ENCODE measurements at places on chromosomes 16 and 17.
A peak's percentile ranks its signal among the peaks of the same experiment; 100 is the strongest.

DNA sequence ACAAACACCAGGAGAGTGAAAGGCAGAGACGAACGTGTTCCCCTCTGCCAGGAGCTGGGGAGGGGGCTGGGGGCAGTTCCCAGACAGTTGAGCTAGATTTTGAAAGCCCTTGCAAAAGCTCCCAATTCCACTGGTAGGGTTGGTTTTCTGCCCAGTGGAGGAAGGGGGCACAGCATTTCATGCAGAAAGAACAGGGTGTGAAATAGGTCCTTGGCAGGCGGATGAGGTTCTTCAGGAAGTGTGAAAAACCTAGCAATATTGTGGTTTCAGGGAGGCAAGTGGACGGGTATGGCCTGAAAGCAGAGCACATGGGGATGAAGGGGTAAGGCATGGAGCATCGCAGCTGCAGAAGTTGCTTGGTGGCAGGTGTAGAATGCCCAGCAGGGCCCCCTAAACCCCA, 248.3 kb downstream of the KATNIP start:
- peaks cover 18% of the 10 kb centered on the region for H3K27me3 ChIP-seq
- H3K27ac ChIP-seq = no peak overlapping the region
- no peaks in the 10 kb centered on the region for H3K4me1 ChIP-seq
- H3K4me3 ChIP-seq = no peak overlapping the region

GRCh38 chr17:4584101-4584916, at the start of gene SMTNL2:
Gene SMTNL2 (plus strand): TSS chr17:4584529. CDS start chr17:4584606, 77 bp downstream.
- H3K27ac ChIP-seq = no peak within 1 kb of the TSS
- no peak within 1 kb of the TSS for H3K4me3 ChIP-seq
- H3K4me1 ChIP-seq = no peaks in the 10 kb centered on the region
- no peaks in the 10 kb centered on the region for H3K36me3 ChIP-seq

GRCh38 chr17:57966246-57966645, 11.0 kb upstream of the CUEDC1 start:
- peaks cover 8% of the 10 kb centered on the region for H3K27me3 ChIP-seq
- no peak overlapping the region for H3K4me3 ChIP-seq
- no peak overlapping the region for H3K27ac ChIP-seq
- H3K36me3 ChIP-seq = no peaks in the 10 kb centered on the region
- peaks cover 15% of the 10 kb centered on the region for H3K4me1 ChIP-seq

DNA sequence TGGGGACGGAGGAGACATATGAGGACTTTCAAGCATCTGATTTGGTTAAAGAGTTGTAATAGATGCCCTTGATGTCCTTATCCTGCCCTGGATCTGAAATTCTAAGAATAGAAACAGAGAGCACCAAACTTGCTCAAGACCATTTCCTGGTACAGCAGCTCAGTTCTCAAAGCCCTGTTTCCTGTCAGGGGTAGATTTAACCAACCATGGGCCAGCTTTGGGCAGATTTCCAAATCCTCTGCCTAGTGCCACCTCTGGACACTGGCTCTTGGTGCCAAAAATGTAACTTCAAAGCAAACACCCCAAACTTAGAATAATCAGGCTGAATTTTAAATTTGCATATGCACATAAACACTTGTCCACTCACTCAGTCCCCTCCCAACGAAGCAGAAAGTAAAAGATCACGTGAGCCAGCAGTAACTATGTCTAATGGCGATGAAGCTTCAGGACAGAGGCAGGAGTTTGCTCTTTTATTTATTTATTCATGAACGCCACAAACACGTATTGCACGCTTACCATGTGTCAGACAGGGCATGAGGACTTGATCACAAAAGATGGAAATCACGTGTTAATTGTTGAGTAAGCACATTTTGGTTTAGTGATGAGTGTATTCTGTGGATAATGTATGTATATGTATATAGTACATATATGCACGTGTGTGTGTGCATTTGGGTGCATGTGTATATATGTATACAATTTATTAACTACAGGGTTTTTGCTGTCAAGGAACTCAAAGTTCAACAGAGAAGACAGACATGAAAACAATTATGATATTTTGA, 23.1 kb upstream of the SDK2 start:
- H3K4me3 ChIP-seq = no peak overlapping the region
- DNase-seq = no peak
- H3K36me3 ChIP-seq = 0 out of 2 replicates have a peak, but pooled peaks cover 4% of the 10 kb centered on the region
- no peak overlapping the region for H3K27ac ChIP-seq
- H3K27me3 ChIP-seq = no peaks in the 10 kb centered on the region
- H3K4me1 ChIP-seq = no peaks in the 10 kb centered on the region

GRCh38 chr17:16398270-16399267, 16.8 kb upstream of the TRPV2 start:
- no peaks in the 10 kb centered on the region for H3K27me3 ChIP-seq
- no peak overlapping the region for H3K4me3 ChIP-seq
- H3K36me3 ChIP-seq = no peaks in the 10 kb centered on the region
- H3K4me1 ChIP-seq = peaks cover 11% of the 10 kb centered on the region
- H3K27ac ChIP-seq = peak overlapping the region; percentile 1

DNA sequence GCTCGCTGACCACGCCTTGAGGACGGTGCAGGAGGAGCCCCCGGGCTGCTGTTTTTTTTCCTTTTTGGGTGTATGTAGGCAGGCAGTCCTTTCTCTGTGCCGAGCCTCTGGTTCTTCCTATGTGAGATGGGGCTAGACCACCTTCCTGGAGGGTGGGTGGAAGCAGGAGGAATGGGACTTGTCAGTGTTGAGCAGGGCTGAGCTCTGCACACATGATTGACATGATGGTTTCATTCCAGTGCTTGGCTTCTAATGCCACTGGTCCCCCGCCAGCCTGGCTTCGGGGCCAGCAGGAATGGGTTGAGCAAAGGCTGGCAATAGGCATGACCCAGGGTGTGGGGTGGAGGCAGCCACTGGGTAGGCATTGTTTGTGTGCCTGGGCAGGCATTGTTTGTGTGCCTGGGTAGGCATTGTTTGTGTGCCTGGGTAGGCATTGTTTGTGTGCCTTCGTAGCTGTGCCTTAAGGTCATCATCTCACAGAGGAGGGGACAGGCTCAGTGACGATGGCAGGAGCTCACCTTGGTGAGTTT, 14.2 kb upstream of the ADCY7 start:
- no peak for DNase-seq
- H3K27me3 ChIP-seq = peaks cover 15% of the 10 kb centered on the region
- no peak overlapping the region for H3K4me3 ChIP-seq

GRCh38 chr16:52617591-52617990, 70.6 kb upstream of the TOX3 start:
- no peaks in the 10 kb centered on the region for H3K27me3 ChIP-seq
- H3K4me3 ChIP-seq = no peak overlapping the region
- no peak overlapping the region for H3K27ac ChIP-seq
- H3K4me1 ChIP-seq = no peaks in the 10 kb centered on the region

DNA sequence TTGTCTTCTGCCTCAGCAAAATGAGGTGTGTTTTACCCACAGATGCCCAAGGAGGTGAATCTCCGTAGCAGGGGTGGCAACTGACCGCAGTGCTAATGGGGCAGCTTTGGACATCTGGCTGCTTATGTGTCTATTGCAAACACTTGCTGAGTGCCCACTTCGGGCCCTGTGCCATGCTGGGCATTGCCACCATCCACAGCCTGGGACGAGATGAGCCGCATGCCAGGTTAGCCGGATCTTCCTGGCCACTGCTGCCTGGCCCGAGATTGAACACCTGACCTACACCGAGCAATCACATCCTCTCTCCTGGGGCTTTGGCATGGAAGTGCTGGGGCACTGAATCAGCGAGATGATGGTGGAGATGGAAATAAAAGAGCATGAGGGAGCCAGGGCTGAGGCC, 238.7 kb downstream of the GSG1L start:
- no peaks in the 10 kb centered on the region for H3K4me1 ChIP-seq
- no peak overlapping the region for H3K27ac ChIP-seq
- no peak for DNase-seq
- H3K27me3 ChIP-seq = peaks cover 40% of the 10 kb centered on the region
- H3K4me3 ChIP-seq = no peak overlapping the region
- H3K36me3 ChIP-seq = no peaks in the 10 kb centered on the region

- no peak for DNase-seq
- H3K4me3 ChIP-seq = no peak overlapping the region
- H3K27me3 ChIP-seq = peaks cover 10% of the 10 kb centered on the region
- no peaks in the 10 kb centered on the region for H3K4me1 ChIP-seq
- H3K36me3 ChIP-seq = peaks cover 9% of the 10 kb centered on the region
Measured at GRCh38 chr17:18167421-18167820, 16.2 kb upstream of the ALKBH5 start.

- peaks cover 17% of the 10 kb centered on the region for H3K27me3 ChIP-seq
- DNase-seq = no peak
- H3K36me3 ChIP-seq = no peaks in the 10 kb centered on the region
- H3K4me1 ChIP-seq = peaks cover 32% of the 10 kb centered on the region
- no peak overlapping the region for H3K4me3 ChIP-seq
Measured at GRCh38 chr16:54173490-54173889, 113.1 kb downstream of the IRX3 start.

- peaks cover 20% of the 10 kb centered on the region for H3K36me3 ChIP-seq
- peak; percentile 12 for DNase-seq
- H3K4me1 ChIP-seq = peaks cover 27% of the 10 kb centered on the region
Measured at GRCh38 chr17:30426292-30426691, 47.6 kb downstream of the CPD start.

DNA sequence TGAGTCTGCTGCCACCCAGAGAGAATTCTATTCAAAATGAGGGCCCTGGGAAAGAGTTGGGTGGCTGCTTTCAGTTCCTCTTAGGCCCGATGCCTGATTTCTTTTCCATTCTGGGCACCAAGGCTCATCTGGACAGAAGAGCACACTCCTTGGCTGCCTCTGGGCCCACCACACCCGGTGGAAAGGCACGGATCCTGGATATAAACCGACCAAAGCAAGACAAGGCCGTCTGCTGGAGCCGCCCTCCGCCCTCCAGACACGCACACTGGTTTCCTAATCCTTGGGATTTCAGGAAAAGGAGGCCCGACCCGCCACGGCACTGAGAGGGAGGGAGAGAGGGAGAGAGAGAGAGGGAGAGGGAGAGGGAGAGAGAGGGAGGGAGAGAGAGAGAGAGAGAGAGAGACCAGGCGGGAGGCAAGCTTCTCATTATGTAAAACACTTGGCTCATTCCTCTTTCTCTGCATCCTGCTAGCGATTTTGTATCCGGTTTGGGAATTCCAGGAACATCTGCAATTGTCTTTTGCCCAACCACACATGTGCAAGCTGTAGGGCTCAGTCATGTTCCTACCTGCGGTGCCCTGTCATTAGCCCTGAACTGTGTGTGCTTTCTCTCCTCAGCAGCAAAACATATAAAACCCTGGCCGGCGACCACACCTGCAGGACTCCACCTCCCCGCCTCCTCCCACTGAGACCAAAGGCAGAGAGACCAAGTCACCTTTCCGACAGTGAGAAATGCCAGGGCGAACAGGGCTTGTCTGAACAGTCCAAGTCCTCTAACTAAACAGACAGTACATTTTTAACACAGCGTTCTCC, 347.2 kb downstream of the SOX9 start:
- H3K4me1 ChIP-seq = peaks cover 26% of the 10 kb centered on the region
- no peak for DNase-seq
- H3K36me3 ChIP-seq = no peaks in the 10 kb centered on the region
- no peak overlapping the region for H3K4me3 ChIP-seq

DNA sequence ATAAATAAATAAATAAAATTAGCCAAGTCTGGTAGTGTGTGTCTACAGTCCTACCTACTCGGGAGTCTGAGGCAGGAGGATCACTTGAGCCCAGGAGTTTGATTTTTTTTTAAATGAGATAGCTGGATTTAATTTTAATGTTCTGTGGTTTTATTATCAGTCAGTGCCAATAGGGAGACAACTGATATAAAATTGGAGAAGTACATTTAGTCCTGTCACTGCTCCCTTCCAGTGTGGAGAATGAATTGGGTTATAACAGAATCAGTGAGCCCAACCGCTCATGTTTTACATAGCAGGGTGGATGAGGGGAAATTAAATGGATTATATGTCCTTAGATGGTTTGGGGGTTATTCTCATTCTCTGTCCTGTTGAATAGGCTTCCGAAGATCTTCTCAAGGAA, 6.2 kb downstream of the NME1 start:
- H3K4me1 ChIP-seq = peaks cover 19% of the 10 kb centered on the region
- no peak overlapping the region for H3K4me3 ChIP-seq
- peaks cover 44% of the 10 kb centered on the region for H3K36me3 ChIP-seq
- no peak overlapping the region for H3K27ac ChIP-seq
- H3K27me3 ChIP-seq = peaks cover 1% of the 10 kb centered on the region
- no peak for DNase-seq

DNA sequence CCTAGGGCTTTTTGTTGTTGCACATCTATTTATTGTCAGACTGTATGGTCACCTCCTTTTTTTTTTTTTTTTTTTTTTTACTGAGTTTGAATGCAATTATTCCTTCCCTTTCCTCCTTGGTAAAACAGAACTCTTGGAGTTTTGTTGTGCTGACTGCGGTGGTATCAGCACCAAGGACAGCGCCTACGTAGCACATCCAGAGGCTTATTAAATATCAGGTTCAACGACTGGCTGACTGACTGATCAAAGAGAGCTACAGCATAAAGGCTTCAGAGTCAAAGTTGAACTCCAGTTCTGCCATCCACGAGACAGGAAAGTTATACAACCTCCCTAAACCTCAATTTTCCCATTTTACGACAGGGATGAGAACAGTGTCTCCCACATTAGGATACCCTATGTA, 86.1 kb upstream of the RBFOX1 start:
- no peak for DNase-seq
- H3K4me1 ChIP-seq = no peaks in the 10 kb centered on the region
- no peak overlapping the region for H3K27ac ChIP-seq

DNA sequence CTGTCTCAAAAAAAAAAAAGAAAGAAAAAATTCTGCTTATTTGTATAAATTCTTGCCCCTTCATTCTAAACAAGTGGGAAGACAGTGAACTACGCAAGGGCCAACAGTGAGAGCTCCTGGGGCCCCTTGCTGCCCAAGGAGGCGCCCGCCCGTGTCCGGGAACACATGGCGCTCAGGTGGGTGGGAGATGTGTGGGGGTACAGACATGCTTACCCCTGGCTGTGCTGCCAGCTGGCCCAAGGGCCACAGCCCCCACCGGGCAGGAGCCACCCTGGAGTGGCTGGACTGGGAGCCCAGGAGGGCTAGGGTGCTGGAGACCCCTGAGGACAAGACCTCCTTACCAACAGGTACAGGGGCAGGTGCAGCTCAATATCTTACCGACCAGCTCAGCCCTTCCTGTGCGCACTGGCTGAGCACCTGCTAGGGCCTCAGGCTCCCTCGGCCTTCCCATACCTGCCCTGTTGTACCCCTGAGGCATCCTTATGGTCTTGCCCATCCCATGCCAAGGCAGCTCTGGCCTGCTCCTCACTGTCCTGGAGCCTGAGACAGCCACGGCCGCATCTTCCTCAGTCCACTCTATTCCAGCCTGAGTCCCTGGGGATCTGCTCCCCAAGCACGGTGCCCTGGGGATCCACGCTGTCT, 56.2 kb downstream of the CCDC57 start:
- H3K36me3 ChIP-seq = peaks cover 6% of the 10 kb centered on the region
- no peak for DNase-seq
- H3K4me3 ChIP-seq = no peak overlapping the region
- peaks cover 6% of the 10 kb centered on the region for H3K4me1 ChIP-seq

DNA sequence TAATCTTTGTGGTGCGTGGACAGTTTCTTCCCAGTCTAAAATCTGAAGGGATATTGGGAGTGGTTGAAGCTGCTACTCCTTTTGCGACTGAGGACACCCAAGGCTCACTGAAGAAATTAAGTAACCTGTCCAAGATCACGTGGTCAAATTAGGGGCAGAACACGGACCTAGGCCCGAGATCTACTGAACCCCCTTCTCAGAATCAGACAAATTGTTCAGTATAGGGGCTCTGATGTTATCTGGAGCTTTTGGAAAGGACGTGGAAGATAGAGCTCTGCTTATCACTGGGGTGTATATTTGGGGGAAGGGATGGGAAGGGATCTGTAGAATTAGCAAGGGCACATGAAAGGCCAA, 857 bp downstream of the TANGO6 start:
- H3K27ac ChIP-seq = peak overlapping the region; percentile 92
- peak overlapping the region; percentile 97 for H3K4me3 ChIP-seq
- peaks cover 24% of the 10 kb centered on the region for H3K4me1 ChIP-seq
- no peak for DNase-seq
- H3K36me3 ChIP-seq = no peaks in the 10 kb centered on the region
- H3K27me3 ChIP-seq = peaks cover 3% of the 10 kb centered on the region

Data from HFFc6 (cell line).